Activated CD4-positive, alpha-beta memory T cell treated with anti-CD3 and anti-CD28 coated beads for 36 hours (primary cell): ENCODE measurements at places on chromosomes 3 and 15.

DNA sequence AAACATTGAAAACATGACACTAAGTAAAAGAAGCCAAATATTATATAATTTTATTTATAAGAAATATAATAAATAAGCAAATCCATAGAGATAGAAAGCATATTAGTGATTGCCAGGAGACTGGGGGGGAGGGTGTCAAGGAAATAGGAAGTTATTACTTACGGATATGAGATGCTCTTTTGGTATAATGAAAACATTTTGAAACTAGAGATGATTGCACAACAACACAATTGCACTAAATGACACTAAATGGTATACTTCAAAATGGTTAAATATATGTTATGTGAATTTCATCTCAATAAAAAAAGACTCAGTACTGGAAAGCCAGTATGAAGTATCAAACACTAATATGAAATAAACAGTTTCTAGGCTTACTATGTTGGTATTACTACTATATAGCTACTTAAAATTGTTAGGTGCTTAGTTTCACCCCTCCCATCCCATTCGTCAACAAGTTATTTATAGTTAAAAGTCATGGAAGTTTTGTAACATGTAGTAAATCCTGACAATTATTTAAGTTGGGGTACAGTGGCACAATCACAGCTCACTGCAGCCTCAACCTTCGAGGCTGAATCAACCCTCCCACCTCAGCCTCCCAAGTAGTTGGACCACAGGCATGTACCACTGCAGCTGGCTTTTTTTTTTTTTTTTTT, 43.7 kb downstream of the STAG1 start:
- DNase-seq, result no peak

DNA sequence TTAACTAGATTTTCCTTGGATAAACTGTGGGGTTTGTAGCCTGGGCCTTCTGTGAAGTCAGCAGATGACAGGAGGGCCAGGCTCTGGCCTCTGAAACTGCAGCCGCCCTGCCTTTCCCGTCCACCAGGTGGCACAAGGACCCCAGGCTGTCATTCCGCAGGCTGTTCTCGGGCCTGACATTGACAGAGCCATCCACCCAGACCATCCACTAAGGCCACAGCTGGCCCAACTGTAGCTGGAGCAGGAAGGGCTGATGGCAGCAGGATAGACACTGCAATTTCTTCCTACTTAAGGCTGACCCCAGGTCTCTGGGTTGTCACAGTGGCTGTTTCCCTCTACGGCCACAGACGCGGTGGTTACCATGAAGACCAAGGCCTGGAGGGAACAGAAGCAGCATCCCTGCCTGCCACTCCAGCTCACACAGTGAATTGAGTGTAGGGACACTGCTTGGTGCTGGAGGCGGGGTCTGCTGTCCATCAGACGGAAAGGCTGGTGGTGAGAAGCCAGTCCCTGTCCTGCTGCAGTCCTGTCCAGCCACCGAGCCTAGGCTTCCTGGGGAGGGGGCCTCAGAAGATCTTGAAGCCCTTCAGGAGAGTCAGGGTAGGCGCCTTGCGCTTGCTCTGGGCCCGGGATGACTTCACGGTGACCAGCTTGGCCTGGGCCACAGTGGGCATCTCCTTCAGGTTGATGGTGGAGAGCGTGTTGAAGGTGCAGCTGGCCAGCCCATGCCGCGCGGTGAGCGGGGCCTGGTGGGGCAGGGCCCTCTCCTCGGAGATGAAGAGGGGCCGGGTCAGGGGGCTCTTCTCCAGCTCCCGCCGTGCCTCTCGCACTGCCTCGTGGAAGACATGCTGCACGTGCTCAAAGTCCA, 9.4 kb downstream of the SLC51B start:
- peak; percentile 70 for DNase-seq

DNA sequence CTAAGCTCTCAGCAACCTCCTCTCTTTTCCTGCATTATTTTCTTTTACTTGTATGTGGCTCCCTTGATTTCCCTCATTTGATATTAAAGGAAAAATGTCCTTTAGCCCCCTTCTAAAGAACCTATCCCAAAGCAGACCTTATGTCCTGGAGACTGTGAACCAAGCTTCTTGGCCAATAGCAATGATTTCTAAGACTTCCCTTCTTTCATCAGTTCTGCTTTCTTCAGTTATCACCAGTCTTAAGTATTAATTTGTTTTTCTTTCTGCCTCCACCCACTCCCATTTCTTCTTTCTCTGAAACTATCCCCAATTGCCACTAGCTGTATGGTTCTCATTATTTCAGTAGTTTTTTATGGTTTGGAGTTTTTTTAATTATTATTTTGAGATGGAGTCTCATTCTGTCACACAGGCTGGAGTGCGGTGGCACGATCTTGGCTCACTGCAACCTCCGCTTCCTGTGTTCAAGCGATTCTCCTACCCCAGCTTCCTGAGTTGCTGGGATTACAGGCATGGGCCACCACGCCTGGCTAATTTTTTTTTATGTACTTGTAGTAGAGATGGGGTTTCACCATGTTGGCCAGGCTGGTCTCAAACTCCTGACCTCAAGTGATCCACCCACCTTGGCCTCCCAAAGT, 12.1 kb downstream of the TMOD3 start:
- no peak for DNase-seq

GRCh38 chr15:50059883-50060282, 59.1 kb downstream of the ATP8B4 start:
- no peak for DNase-seq

DNA sequence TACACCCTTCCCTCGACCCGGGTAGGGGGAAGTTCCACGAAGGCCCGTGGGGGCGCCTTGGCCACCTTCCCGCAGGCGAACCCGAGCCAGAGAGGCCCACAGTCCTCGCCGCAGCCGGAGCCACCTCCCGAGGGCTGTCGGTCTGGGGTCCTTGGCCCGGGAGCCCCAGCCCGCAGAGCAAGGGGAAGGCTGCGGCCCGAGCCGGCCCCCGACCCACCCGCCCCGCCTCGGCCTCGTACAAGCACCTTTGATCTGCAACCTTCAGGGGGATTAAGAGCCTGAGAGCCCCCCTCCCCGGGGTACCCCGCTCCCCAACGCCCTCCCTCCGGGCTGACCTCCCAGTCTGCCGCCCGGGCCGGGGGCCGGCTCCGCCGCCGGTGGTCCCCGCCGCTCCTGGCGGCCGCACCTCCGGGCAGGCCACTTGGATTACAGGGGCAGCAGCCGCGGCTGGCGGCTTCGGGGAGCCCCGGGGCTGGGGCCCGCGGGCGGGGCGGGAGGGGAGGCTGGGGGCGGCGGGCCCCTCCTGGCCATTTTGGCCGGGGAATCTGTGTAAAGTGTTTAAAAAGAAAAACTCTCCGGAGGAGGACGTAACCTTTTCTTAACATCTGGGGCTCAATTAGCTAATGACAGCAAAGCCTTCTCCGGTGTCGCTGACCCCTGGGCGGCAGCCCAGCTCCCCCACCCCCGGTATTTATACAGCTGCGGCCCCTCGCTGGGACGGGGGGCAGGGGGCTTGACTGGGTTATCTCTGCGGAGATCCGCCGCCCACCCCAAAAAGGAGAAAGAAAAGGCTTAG, 40.2 kb downstream of the EPHB3 start:
- DNase-seq, result no peak

- DNase-seq, result no peak
These were observed 61.9 kb downstream of the ANO10 start for GRCh38 chr3:43559961-43560360.

DNA sequence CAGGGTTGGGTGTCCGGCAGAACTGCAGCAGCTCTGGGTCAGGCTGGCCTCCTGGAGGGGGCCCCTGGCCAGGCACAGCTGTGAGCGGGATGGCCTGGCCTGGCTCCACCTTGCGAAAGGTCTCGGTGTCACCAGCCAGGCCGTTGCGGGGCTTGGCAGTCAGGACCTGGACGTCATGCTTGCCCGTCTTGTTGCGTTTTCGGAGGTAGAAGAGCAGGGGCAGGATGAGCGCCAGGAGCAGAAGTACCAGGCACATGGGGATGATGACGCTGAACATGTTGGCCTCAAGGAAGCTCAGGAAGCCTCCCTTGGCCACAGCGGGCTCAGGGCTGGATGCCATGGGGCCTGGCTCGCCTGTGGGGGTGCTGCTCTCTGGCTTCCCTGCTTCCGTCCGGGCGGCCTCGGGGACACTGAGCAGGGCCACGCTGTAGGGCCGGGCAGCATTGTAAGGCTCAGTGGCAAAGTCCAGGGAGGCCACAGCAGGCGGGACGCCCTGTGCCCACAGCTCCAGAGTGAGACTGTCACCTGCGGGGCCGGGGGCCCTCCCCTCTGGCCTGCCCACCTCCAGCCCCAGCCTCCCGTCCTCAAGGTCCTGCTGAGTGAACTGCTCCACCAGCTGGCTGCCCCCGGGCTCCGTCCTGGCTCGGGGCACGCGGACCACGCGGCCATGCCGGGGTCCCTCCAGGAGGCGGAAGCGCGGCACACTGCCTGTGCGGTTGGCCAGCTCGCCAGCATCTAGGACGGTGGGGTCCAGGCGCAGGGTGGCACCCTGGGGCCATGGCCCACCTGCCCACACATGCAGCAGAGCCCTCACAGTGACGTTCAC, 28.1 kb downstream of the SNX33 start:
- no peak for DNase-seq

- peak; percentile 48 for DNase-seq
These were observed 224.8 kb upstream of the BHLHE40 start for GRCh38 chr3:4754180-4755086.

DNA sequence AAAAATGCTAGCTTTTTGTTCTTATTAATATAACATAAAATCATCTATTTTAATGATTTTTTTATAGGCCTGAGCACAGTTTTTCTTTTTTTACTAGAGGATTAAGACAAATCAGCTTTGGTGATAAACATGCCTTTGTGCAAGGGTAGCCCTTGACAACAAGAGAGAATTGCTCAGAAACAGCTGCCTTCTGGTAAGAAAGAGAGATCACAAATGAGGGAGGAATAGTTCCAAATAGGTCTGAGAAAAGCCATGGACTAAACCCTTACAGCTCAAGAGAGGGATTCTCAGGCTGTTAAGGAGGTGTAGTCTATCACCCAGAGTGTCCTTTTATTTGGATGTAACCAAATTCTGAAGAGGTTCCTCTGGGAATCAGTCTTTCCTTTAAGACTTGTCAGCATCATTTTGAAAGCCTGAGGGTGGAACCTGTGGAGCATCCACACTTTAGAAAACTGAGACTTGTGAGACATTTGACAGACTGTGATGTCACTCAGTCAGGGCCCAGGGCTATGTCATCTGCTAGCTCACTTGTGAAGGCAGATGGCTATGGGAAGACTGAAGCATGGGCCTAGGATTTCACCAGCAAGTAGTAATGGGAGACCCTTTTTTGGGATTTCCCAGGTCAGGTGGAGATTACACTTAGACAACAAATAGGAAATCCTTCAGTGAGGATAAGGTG, 102.9 kb upstream of the KCNAB1 start:
- DNase-seq, result no peak

GRCh38 chr15:65790694-65791334, 1.3 kb downstream of the DENND4A start:
- DNase-seq, result no peak

GRCh38 chr15:59594493-59594942, 17.1 kb upstream of the GCNT3 start:
- no peak for DNase-seq

DNA sequence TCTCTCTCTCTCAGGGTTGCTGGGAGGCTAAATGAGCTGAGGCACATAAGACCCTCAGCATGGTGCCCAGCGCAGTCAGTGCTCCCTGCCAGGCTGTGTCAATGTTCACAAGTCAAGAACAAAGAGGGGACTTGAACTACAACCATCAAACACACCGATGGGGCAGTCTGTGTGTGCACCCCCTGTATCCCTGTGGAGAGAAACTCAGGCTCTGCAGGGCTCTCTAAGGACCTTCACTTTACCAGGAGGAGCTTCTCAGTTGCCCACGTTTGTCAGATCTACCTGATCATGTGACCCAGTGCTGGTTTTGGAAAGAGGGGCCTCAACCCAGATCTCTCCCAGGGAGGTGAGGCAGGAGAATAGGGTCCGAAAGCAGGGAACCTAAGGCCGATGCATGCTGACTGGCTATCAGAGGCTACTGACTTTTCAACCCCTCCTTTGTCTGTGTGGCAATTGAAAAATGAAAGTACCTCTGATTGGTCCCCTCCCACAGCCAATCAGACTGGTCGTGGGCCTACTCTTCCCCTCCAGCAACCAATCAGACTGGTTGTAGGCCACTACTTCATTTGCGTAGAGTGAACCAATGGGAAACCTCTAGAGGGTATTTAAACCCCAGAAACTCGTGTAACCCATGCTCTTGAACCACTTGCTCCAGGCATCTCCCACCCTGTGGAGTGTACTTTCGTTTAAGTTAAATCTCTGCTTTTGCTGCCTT, 34.0 kb downstream of the RHCG start:
- DNase-seq, result no peak

DNA sequence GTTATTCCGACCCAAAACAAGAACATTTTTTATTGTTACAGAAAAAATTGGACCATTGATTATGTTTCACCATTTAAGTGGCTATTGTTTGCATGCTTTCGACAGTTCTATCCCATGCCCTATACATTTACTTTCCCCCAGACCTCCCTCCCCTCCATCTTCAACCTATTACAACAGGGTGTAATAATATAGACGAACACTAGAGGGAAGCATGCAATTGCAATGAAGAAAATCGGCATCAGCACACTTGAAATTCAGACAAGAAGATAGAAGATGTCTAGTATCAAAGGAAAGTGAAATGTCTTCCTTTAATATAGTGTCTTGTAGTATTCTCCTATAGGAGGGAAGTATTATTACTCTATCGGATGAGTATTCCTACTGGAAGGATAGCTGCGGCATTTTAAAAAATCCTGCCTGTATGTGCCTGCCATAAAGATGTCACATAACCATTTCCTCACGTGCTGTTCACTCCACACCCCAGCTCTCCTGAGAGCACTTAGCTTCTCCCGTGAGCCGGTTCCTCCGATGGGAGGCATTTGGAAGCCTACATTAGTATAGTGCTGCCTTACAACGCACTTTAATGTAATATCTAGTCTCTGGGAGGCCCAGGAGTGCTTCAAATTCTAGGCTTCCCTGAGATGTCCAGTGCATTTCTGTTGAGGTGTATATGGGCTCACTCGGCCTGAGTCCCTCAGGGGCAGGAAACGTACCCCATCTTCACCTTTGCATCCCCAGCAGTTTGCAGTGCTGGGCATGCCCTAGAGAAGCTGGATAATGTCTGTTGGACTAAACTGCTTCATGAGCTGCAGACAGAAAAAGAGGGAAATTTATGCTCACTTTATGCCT, 17.8 kb upstream of the ERICH6 start:
- DNase-seq, result no peak

GRCh38 chr3:53496984-53497383, 2.6 kb downstream of the CACNA1D start:
- DNase-seq, result no peak

DNA sequence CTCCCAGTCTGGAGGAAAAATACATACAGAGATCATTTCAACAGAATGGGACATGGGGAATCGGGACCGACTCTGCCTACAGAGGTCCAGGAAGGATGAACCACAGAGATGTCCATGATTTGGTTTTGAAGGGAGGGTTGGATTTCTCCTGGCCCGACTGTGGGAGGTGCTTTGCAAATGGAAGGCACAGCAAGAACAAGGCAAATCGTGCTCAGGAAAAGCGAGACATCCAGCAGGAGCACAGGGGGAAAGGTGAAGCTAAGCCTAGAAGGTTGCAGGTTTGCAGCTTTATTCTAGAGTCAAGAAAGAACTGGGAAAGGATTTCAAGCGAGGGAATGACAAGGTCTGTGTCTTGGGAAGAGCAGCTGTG, 181.9 kb downstream of the OPA1 start:
- DNase-seq, result no peak
